ENCODE measurements at places on chromosomes 11 and 22. TPM values are rescaled to one million over a fixed set of nuclear protein-coding genes. Genes with fewer than 3 reads are reported as not detected.
A peak's percentile ranks its signal among the peaks of the same experiment; 100 is the strongest.

- no peak for DNase-seq
- H3K36me3 ChIP-seq: no peaks in the 10 kb centered on the region
- no peak overlapping the region for H3K27ac ChIP-seq
- peaks cover 8% of the 10 kb centered on the region for H3K27me3 ChIP-seq
- peaks cover 3% of the 10 kb centered on the region for H3K4me1 ChIP-seq
- no peak overlapping the region for H3K4me3 ChIP-seq
These were observed 114.0 kb downstream of the ZNF280B start for GRCh38 chr22:22394591-22394990.

GRCh38 chr11:126707498-126707897 lies 293.1 kb downstream of the KIRREL3 start:
- peaks cover 9% of the 10 kb centered on the region for H3K4me1 ChIP-seq
- no peaks in the 10 kb centered on the region for H3K27me3 ChIP-seq
- no peak for DNase-seq
- no peak overlapping the region for H3K27ac ChIP-seq

- no peaks in the 10 kb centered on the region for H3K36me3 ChIP-seq
- DNase-seq: no peak
- H3K4me3 ChIP-seq: no peak overlapping the region
- no peaks in the 10 kb centered on the region for H3K4me1 ChIP-seq
These were observed 5.8 kb upstream of the BRD1 start for GRCh38 chr22:49833340-49834007.

NNMT gene
- total RNA-seq: 74.7 TPM

IRAG1 gene
- 21.1 TPM for total RNA-seq

RAG2 gene
- not detected for total RNA-seq

- DNase-seq: no peak
- H3K36me3 ChIP-seq: no peaks in the 10 kb centered on the region
- peaks cover 14% of the 10 kb centered on the region for H3K27me3 ChIP-seq
- H3K4me1 ChIP-seq: no peaks in the 10 kb centered on the region
- H3K27ac ChIP-seq: no peak overlapping the region
- no peak overlapping the region for H3K4me3 ChIP-seq
These were observed 80.9 kb downstream of the PLEKHA7 start for GRCh38 chr11:16933291-16933690.

DNA sequence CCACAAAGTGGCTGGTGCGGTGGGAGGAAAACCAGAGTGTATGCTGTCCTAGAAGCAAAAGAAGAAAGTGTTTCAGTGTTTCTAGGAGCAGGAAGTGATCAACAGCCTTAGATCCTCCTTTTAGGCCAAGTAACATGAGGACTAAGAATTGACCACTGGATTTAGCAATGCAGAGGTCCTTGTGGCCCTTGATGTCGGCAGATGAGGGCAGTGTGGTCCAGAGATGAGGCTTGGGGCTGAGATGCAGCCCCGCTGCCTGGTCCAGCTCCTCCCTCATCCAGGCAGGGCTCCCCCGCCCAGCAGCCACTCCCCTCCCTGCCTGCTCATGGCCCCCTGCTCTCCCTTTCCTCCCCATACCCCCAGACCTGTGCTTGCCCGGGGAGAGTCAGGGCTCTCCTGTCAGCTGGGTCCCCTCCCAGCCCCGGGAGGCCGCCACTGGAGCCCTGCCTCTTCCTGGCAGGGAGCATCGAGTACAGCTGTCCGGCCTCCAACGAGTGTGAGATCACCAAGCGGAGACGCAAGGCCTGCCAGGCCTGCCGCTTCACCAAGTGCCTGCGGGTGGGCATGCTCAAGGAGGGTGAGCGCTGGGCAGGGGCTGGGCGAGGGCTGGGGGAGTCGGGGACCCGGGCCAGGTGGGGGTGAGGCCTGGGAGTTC lies 3.7 kb downstream of the TRMT112 start:
- H3K36me3 ChIP-seq: peaks cover 12% of the 10 kb centered on the region
- no peak for DNase-seq
- H3K27ac ChIP-seq: no peak overlapping the region
- H3K27me3 ChIP-seq: no peaks in the 10 kb centered on the region
- H3K4me3 ChIP-seq: no peak overlapping the region
- no peaks in the 10 kb centered on the region for H3K4me1 ChIP-seq

MOV10L1 gene
- total RNA-seq: 0.72 TPM

KCTD14 gene
- total RNA-seq: 0.83 TPM

OR52I1 gene
- total RNA-seq: not detected

- no peak for DNase-seq
- no peaks in the 10 kb centered on the region for H3K27me3 ChIP-seq
- no peaks in the 10 kb centered on the region for H3K36me3 ChIP-seq
- no peak overlapping the region for H3K27ac ChIP-seq
These were observed 16.8 kb upstream of the MFRP start for GRCh38 chr11:119363081-119363850.

DNA sequence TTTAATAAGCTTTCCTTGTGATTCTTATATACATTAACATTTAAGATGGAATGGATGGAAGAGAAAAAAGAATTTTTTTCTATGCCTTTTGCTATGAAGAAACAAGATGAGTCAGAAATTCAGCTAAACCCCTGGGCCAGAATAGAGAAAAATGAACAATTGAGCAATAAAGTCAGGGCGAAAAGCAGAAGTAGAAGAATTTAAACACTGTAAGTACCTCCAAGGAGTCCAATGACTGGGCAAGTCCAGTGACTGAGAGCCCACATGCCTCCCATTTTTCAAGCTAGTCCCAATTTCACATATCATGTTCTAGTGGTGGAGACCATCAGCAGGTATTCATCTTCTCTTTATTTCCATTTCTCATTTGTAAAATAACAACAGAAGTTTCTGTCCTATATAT lies 18.6 kb upstream of the APLP2 start:
- peak; percentile 53 for DNase-seq
- no peaks in the 10 kb centered on the region for H3K4me1 ChIP-seq
- H3K4me3 ChIP-seq: no peak overlapping the region

HTR3A gene
- total RNA-seq: not detected

DNA sequence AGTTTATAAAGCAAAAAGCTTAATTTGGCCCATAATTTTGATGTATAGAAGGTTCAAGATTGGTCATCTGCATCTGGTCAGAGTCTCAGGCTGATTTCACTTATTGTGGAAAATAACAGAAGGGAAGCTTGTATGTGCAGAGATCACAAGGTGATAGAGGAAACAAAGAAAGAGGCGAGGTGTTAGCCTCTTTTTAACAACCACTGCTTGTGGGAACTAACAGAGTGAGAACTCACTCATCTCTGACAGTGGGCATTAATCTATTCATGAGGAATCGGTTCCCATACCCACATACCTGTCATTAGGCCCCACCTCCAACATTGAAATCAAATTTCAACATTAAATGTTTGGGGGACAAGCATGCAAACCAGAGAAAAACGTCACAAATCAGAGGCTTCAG lies 250.3 kb downstream of the GRM5 start:
- no peaks in the 10 kb centered on the region for H3K36me3 ChIP-seq

- H3K27ac ChIP-seq: no peak overlapping the region
- no peak overlapping the region for H3K4me3 ChIP-seq
- no peaks in the 10 kb centered on the region for H3K36me3 ChIP-seq
- peaks cover 4% of the 10 kb centered on the region for H3K27me3 ChIP-seq
These were observed 36.5 kb downstream of the NECTIN1 start for GRCh38 chr11:119692540-119692820.

ALDH3B2 gene
- total RNA-seq: not detected

MYOD1 gene
- total RNA-seq: not detected

DNA sequence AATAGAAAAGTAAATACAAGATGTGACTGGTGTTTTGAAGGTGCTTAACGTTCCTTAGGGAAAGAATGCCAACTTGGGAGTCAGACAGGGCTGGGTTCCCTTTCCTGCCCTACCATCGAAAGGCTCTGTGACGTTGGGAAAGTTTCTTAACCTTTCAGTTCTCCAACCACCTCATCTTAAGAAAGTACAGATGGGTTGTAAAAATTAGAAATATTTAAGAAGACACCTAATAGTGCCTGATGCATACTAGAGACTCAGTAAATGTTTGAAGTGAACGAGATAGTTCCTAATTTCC lies 1.1 kb downstream of the GTPBP1 start:
- DNase-seq: no peak
- peaks cover 1% of the 10 kb centered on the region for H3K36me3 ChIP-seq
- H3K27ac ChIP-seq: peak overlapping the region; percentile 72
- H3K27me3 ChIP-seq: no peaks in the 10 kb centered on the region
- H3K4me3 ChIP-seq: peak overlapping the region; percentile 69

DNA sequence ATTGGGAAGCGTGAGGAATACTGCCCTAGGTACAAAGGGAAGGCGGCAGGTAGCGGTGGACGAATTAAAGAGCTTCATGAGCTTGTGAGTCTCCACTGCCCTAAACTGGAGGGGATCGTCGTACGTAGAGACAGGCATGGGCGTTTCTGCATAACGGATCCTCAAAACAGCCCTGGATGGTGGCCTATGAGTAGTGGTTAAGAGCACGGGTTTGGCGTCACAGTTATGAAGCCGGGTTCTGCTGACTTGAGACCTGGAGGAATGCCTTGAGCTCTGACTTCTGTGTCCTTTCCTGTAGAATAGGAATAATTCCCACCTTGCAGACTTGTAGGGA lies 335 bp downstream of the TMEM138 start:
- peaks cover 19% of the 10 kb centered on the region for H3K36me3 ChIP-seq
- peaks cover 5% of the 10 kb centered on the region for H3K4me1 ChIP-seq
- DNase-seq: peak; percentile 65

OR51E2 gene
- total RNA-seq: 0.72 TPM

DNA sequence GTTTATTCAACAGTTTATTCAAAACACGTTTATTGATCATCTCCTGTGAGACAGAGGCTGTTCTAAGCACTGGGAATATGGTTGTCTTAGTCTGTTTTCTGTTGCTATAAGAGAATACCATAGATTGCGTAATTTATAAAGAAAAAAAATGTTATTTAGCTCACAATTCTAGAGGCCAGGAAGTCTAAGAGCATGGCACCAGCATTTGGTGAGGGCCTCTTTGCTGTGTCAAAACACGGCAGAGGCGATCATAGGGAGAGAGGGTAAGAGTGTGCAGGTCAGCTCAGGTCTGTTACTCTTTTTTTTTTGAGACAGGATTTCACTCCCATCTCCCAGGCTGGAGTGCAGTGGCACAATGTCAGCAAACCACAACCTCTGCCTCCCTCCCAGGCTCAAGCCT lies 5.2 kb upstream of the IL17RA start:
- H3K27ac ChIP-seq: peak overlapping the region; percentile 23
- DNase-seq: peak; percentile 22
- no peak overlapping the region for H3K4me3 ChIP-seq

KCNK4 gene
- total RNA-seq: not detected

DNA sequence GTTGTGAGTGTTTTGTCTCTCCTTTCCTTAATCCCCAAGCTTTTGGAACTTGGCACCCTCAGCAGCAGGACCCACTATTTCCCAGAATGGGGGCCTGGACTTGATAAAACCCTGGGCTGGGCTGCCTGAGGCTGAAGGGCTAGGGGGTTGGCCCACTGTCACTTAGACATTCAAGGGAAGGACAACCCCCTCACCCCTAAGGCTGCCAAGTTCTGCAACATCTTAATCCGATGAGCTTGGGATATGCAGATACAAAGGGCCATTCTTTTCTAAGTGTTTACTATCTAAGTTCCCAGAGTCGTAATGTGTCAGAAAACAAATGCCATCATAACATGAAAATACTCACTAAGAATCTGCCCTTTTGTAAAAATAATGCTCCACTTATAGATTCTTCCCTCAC lies 42.9 kb downstream of the IRAG1 start:
- peaks cover 34% of the 10 kb centered on the region for H3K36me3 ChIP-seq
- no peak overlapping the region for H3K4me3 ChIP-seq
- H3K4me1 ChIP-seq: peaks cover 26% of the 10 kb centered on the region
- no peak overlapping the region for H3K27ac ChIP-seq

C11orf42 gene
- not detected for total RNA-seq

DNA sequence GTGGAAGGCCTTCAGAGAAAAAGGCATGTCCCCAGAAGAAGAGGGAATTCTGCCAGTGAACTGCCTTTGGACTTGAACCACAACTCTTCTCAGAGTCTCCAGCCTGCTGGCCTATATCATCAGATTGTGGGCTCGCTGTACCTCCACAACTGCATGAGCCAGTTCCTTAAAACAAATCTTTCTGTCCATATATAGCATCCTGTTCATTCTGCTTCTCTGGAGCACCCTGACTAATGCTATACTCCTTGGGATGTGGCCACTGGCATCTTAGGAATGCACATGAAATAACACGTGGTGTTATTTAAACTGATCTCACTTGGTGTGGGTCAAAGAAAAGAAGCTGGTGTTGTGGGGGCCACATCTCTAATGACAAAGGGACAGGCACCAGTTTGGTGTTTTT lies 58.3 kb upstream of the VSTM5 start:
- H3K27me3 ChIP-seq: no peaks in the 10 kb centered on the region
- H3K36me3 ChIP-seq: no peaks in the 10 kb centered on the region
- H3K4me3 ChIP-seq: no peak overlapping the region
- H3K27ac ChIP-seq: peak overlapping the region; percentile 80
- H3K4me1 ChIP-seq: peaks cover 9% of the 10 kb centered on the region
- peak; percentile 91 for DNase-seq

FOLR1 gene
- not detected for total RNA-seq

DNA sequence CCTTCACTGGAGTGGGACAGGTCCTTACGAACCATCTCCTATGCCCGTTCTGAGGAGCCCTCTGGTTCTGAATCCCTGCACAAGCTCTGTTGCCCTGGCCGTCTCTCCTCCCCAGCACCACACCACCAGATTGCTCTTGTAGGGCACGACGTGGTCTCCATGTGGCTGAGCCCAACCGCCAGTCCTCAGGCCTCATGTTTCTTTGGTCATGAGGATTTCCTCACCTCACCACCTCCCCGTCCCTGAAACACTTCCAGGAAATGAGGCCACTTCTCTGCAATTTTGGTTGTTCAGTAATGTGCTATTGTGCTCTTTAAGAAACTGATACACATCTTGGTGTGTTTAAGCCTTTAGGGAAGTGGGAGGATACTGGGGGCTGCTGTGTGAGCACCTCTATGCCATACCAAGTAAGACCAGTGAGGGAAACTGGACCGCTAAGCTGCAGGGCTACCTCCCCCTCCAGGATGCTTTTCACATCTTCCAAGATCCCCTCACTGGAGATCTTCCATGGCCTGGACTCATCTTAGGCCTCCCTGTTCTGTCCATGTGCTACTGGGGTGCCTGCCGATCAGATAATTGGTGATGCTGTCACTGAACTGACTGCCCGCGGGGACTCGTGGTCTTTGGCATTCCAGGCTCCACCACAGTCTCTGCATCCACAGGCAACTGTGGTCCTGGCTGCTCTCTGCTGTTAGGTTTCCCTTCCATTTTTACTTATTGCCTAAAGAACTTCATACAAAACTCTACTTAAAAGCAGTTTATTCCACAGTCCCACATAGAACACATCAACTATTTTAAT lies 21.9 kb downstream of the DRICH1 start:
- H3K4me3 ChIP-seq: no peak overlapping the region
- H3K4me1 ChIP-seq: no peaks in the 10 kb centered on the region
- H3K36me3 ChIP-seq: no peaks in the 10 kb centered on the region
- no peak for DNase-seq

- DNase-seq: no peak
- H3K27me3 ChIP-seq: peaks cover 31% of the 10 kb centered on the region
- no peak overlapping the region for H3K4me3 ChIP-seq
These were observed 141.6 kb upstream of the CADM1 start for GRCh38 chr11:115645631-115646317.

- H3K27ac ChIP-seq: no peak overlapping the region
- H3K36me3 ChIP-seq: no peaks in the 10 kb centered on the region
- H3K4me1 ChIP-seq: peaks cover 4% of the 10 kb centered on the region
- H3K4me3 ChIP-seq: no peak overlapping the region
- H3K27me3 ChIP-seq: peaks cover 27% of the 10 kb centered on the region
- no peak for DNase-seq
These were observed 982 bp downstream of the APOBEC3H start for GRCh38 chr22:39098026-39098425.

GRCh38 chr22:28032861-28033260 lies 113.8 kb upstream of the PITPNB start:
- H3K4me3 ChIP-seq: no peak overlapping the region
- H3K4me1 ChIP-seq: peaks cover 23% of the 10 kb centered on the region
- no peak overlapping the region for H3K27ac ChIP-seq
- DNase-seq: no peak
- H3K27me3 ChIP-seq: no peaks in the 10 kb centered on the region
